ENCODE measurements at places on chromosomes 1 and 21. TPM values are rescaled to one million over a fixed set of nuclear protein-coding genes. Genes with fewer than 3 reads are reported as not detected.

CTNNBIP1 gene
- polyA plus RNA-seq, result 51.5 TPM

UTS2 gene
- 15.9 TPM for polyA plus RNA-seq

IL10 gene
- not detected for polyA plus RNA-seq

LPAR3 gene
- not detected for polyA plus RNA-seq

CR1 gene
- not detected for polyA plus RNA-seq

RNF186 gene
- polyA plus RNA-seq, result not detected

LMX1A gene
- not detected for polyA plus RNA-seq

TOR1AIP1 gene
- 96.2 TPM for polyA plus RNA-seq

IFI6 gene
- 186 TPM for polyA plus RNA-seq

GBP7 gene
- not detected for polyA plus RNA-seq

CLCNKB gene
- not detected for polyA plus RNA-seq

TEDDM1 gene
- polyA plus RNA-seq, result not detected

All from immature natural killer cell (primary cell).